Stimulated activated naive B cell treated with anti-CD40 and anti-IgM and Interleukin-4, amounts not matched to agents 10 μg/mL and 1 μg/mL and 100 μg/mL, for 72 hours (primary cell): ENCODE measurements at places on chromosomes 5 and 9.

DNA sequence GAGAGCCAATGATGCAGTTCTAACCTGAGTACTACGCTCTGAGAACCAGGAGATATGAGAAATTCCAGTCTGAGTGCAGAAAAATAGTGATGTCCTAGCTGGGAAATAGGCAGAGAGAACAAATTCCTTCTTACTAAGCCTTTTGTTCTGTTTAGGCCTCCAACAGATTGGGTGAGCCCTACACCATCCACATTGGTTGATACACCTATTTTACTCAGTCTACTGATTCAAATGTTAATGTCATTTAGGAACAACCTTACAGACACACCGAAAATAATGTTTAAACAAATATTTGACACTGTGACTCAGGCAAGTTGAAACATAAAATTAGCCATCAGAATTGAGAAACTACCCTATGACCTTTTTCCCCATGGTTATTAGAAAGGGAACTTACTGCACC is 333.9 kb upstream of the IZUMO3 start:
- no peak for DNase-seq

DNA sequence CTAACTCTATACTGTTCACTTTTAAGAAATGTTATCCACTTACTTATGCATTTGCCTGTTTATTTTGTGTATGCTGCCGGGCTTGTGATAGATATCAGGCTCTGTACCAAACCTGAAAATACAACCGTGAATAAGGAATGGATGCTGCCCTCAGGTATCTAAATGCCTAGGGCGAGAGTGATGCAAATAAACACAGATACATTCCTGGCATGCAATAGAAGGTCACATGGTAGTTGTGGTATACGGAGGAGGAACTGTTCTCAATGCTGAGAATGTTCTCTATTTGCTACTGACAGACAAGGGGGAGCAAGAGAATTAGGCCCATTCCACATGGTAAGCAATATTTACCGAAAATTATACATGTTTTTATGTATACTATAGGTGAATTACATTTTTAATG is 227.8 kb downstream of the ICE1 start:
- no peak for DNase-seq

DNA sequence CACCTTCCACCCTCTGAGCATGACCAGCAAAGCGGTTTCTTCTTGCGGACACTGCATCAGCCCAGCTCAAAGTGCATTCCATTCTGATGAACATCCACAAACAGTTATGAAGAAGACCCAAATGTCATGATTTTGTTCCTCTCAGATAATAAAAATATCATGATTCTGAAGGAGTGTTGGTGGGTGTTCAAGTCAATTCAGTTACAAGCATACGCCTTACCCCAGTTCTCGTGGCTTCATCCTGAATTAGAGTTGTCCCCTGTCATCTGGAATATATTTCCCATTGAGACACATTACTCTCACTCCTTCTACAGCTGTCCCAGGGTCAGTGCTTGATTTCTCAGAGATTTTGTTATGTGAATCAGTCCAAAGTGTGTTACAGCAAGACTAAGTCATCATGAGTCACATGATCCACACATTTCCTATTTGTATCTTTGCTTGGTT is 325.4 kb downstream of the RFX3 start:
- no peak for DNase-seq

- no peak for DNase-seq
Measured at GRCh38 chr5:96026406-96027041, 64.9 kb upstream of the ELL2 start.

GRCh38 chr5:100706776-100707175 is 171.6 kb downstream of the FAM174A start:
- no peak for DNase-seq

- DNase-seq, result no peak
Measured at GRCh38 chr5:75037106-75037505, 15.3 kb downstream of the GCNT4 start.

GRCh38 chr9:35673132-35674024 is at the start of gene CA9:
CA9 (plus strand) TSS chr9:35673928; CDS start chr9:35673960, 32 bp downstream.
- no peak for DNase-seq

DNA sequence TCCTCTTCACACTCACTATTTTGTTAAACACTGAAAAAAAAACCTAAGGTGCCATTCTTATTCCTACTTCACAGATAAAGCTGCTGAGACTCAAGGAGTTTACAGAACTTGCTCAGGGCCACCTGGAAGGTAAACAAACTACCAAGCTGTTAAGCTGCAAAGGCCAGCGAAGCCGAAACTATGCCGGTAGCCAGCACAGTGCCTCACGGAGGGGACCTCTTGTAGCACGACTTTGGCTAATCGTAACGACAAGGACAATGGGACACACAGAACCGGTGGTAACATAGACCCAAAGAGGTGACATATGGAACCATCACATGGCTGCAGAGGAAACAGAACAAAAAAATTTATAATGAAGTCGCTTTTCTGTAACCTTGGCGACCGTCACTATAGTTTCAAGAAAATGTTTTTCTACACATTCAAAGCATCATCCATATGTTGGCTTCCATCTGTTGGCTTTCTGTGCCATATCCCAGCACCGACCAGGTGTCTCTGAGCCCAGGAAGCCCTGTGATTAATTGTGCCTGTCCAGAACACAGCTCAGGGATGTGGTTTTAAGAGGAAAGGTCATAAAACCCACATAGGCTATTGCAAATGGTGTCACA is 60.3 kb downstream of the S1PR3 start:
- DNase-seq, result no peak

DNA sequence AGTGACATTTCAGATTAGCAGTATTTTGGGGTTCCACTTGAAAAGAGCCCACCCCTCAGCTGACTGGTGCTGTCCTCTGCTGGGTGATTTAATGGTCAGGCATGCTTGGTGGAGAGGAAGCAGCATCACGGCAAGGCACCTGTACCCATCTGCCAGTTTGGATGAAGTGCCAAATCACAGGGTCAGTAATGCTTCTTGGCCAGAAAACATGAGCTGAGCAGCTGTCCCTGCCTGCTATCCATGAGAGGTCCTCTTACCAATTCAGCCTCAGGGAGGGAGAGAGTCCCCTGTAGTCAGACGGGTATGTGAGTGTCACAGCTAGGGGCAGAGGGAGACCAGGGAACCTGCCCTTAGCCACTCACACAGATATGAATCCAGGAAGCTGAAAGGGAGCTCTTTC is 137.9 kb downstream of the SEC61B start:
- DNase-seq, result no peak

DNA sequence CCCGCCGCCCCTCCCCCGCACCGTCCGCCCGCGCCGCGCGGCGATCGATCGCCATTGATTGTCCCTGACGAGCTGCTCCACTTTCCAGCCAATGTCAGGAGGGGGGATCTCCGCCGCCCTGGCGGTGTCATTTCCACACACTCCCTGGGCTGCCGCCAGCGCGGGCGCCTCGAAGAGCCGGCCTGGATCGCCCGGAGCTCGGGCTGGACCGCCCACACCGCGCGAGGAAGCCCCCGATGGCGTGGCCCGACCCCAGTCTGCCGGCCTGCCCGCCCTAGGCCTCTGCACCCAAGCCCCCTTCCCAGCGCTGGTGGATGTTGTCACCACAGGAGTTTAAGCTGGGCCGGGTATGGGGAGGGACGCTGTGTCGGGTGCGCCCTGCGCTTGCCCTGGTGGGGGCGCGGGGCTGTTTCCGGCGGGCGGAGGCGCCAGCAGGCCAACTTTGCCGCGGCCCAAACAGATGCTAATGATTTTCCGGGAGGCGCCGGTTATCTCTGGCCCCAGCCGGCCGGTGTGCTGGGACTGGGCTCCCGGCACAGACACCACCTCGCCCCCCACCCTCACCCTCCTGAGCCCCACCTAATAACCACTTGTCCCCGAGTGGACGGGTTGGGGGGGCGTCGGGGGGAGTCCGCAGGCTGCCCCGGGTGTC is 10.6 kb upstream of the CXXC5 start:
- peak; percentile 64 for DNase-seq

DNA sequence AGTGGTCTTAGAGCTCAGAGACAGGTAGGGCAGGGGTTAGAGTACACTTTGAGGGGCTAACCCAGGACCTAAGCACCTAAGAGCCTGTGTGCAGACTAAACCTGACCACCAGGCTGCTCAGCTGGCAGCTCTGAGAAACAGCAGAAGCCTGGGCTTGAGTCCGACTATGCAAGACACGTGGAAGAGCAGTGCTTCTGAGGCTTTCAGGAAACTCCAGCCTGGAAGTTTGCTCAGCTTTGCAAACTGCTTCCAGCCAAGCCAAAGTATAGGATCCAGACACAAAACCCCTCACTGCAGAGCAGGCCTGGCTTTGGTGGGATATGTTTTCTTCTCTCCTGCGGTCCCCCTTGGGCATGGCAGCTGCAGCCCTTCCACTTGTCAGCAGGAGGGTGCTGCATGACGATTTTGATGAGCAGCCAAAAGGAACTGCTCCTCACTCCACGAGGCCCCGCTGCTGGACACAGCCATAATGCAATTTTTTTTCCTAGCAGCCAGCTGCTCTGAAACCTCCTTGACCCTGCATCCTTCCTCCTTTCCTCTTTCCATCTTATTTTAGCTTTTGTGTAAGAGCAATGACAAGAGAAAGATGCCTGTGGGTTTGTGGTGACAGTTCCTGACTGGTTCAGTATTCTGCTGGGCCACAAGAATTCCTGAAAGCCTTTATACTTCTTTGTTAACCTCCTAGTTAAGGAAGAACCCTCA is 123.1 kb downstream of the LIFR start:
- DNase-seq, result no peak
